ENCODE measurements at places on chromosomes 3 and 15.

- no peak for DNase-seq
- H3K36me3 ChIP-seq = no peaks in the 10 kb centered on the region
- no peak overlapping the region for H3K4me3 ChIP-seq
- no peaks in the 10 kb centered on the region for H3K4me1 ChIP-seq
Observed at GRCh38 chr3:43854916-43855315, 164.2 kb downstream of the ABHD5 start.

GRCh38 chr15:49627407-49627877, 6.6 kb downstream of the DTWD1 start:
- DNase-seq = no peak
- H3K4me1 ChIP-seq = no peaks in the 10 kb centered on the region
- H3K27me3 ChIP-seq = no peaks in the 10 kb centered on the region
- H3K4me3 ChIP-seq = no peak overlapping the region

GRCh38 chr15:63452552-63453136, 51.7 kb upstream of the USP3 start:
- H3K27me3 ChIP-seq = no peaks in the 10 kb centered on the region
- DNase-seq = no peak

- no peaks in the 10 kb centered on the region for H3K27me3 ChIP-seq
- H3K4me3 ChIP-seq = no peak overlapping the region
- no peak overlapping the region for H3K27ac ChIP-seq
- peaks cover 5% of the 10 kb centered on the region for H3K4me1 ChIP-seq
Observed at GRCh38 chr3:177287231-177287630, 89.9 kb upstream of the TBL1XR1 start.

DNA sequence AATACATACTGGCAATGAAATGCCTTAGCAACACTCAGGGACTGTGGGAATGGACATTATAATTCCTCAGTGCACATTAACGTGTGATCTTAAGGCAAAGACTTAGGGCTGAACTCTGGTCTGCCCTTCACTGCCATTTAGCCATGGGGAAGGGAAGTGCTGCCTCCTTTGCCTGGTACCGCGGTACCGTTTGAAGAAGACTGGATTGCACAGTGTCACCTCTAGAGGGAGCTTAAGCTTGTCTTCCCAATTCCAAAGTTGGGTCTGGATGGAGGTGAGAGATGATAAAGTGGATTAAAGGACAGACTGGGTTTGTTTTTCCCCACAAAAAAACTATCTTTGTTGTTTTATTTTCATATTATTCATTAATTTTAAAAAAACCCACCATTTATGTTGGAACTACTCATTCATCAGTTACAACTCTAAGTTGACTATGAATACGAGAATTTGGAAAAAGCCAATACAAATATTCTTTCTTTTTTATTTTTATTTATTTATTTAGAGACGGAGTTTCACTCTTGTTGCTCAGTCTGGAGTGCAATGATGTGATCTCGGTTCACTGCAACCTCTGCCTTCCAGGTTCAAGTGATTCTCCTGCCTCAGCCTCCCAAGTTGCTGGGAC, 60.0 kb upstream of the SYN2 start:
- no peak for DNase-seq
- H3K36me3 ChIP-seq = no peaks in the 10 kb centered on the region
- no peak overlapping the region for H3K4me3 ChIP-seq
- H3K27me3 ChIP-seq = no peaks in the 10 kb centered on the region
- H3K4me1 ChIP-seq = no peaks in the 10 kb centered on the region

GRCh38 chr15:64961013-64961412, 28.7 kb downstream of the SPG21 start:
- no peak overlapping the region for H3K27ac ChIP-seq
- no peaks in the 10 kb centered on the region for H3K27me3 ChIP-seq
- H3K4me3 ChIP-seq = no peak overlapping the region
- H3K36me3 ChIP-seq = peaks cover 13% of the 10 kb centered on the region

DNA sequence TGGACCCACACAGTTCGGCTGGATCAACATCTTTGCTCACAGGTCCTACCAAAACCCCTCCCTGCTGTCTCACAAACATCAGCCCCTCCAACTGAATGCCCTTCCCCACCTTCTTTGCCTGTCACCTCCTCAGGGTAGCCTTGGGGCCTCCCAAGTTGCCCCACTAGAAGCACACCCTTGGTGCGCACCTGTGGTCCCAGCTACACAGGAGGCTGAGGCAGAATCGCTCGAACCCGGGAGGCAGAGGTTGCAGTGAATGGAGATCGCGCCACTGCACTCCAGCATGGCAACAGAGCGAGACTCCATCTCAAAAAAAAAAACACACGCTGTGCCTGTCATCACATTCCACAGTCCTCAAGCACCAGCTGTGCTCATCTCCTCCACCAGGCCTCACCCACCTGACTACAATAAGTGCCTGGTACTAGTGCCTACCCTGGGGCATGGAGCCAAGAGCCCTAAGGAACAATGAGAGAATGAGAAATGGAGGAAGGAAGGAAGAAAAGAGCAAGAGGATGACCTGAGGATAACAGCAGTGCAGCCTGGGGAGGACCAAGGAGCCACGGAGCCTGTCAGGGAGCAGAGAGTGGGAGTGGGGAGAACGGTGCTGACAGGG, 26.0 kb downstream of the RPN1 start:
- H3K4me1 ChIP-seq = no peaks in the 10 kb centered on the region
- DNase-seq = no peak
- no peak overlapping the region for H3K27ac ChIP-seq
- no peaks in the 10 kb centered on the region for H3K27me3 ChIP-seq

GRCh38 chr3:35408882-35409281, 230.4 kb upstream of the ARPP21 start:
- H3K27ac ChIP-seq = no peak overlapping the region
- H3K36me3 ChIP-seq = no peaks in the 10 kb centered on the region
- H3K4me1 ChIP-seq = no peaks in the 10 kb centered on the region
- no peak overlapping the region for H3K4me3 ChIP-seq
- no peaks in the 10 kb centered on the region for H3K27me3 ChIP-seq

DNA sequence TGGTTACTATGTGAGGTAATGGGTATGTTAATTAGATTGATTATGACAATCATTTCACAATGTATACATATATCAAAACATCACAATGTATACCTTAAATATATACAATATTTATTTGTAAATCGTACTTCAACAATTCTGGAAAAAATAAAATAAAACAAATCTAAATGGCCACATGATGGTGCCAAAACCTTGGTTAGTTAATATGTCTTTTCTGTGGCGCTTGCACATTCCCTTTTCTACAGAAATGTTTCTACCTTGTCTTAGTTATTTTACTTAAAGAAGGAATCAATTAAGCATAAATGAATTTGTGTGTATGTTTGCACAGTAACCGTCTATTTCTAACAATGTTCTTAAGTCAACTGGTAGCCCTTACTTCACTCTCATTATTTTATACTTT, 53.4 kb downstream of the OXSM start:
- no peak overlapping the region for H3K4me3 ChIP-seq
- no peak for DNase-seq
- H3K36me3 ChIP-seq = no peaks in the 10 kb centered on the region
- no peaks in the 10 kb centered on the region for H3K4me1 ChIP-seq
- no peak overlapping the region for H3K27ac ChIP-seq
- H3K27me3 ChIP-seq = no peaks in the 10 kb centered on the region

DNA sequence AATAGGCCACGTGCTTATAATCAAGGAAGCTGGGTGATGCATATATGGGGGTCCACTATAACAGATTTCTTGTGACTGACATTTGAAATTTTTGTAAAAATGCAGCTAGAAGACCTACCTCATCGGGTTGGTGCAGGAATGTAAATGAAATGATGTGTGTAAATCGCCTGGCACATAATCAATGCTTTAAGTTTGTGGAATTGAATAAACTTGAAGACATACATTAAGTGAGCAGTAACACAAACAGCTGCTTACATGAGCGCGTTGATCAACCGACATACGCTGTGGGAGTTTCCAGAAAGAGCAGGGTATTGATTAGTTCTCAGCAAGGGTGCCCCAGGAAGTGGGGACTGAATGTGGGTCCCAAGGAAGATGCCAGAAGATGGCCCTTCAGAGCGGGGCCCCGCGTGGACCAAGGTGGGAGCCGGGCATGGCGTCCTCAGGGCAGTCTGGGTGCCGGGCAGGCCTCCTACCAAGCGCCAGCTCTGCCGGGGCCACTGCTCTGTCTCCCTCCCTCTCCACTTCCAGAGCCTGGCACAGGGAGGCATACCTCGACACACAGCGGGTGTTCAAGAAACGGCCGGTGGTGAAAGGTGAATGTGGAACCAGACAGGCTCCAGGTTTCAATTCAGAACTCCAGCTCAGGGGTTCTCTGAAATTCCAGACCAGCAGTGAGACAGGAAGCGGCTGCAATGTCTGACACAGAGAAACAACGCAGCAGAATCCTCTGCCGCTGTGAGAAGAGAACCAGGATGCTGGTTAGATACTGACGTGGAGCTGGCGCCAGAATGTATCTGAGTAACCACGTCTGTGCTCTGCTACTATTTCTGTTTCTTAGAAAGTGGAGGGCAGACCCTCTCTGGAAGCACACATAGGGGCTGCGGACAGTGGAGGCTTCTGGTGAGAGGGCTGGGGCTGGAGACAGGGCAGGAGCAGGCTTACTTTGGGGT, 12.6 kb downstream of the BFSP2 start:
- H3K27ac ChIP-seq = no peak overlapping the region
- no peaks in the 10 kb centered on the region for H3K4me1 ChIP-seq
- H3K27me3 ChIP-seq = peaks cover 4% of the 10 kb centered on the region
- H3K36me3 ChIP-seq = no peaks in the 10 kb centered on the region

- H3K36me3 ChIP-seq = no peaks in the 10 kb centered on the region
- H3K4me1 ChIP-seq = no peaks in the 10 kb centered on the region
- H3K27ac ChIP-seq = no peak overlapping the region
- H3K27me3 ChIP-seq = no peaks in the 10 kb centered on the region
- H3K4me3 ChIP-seq = no peak overlapping the region
Observed at GRCh38 chr15:51658664-51659063, 22.6 kb upstream of the SCG3 start.

DNA sequence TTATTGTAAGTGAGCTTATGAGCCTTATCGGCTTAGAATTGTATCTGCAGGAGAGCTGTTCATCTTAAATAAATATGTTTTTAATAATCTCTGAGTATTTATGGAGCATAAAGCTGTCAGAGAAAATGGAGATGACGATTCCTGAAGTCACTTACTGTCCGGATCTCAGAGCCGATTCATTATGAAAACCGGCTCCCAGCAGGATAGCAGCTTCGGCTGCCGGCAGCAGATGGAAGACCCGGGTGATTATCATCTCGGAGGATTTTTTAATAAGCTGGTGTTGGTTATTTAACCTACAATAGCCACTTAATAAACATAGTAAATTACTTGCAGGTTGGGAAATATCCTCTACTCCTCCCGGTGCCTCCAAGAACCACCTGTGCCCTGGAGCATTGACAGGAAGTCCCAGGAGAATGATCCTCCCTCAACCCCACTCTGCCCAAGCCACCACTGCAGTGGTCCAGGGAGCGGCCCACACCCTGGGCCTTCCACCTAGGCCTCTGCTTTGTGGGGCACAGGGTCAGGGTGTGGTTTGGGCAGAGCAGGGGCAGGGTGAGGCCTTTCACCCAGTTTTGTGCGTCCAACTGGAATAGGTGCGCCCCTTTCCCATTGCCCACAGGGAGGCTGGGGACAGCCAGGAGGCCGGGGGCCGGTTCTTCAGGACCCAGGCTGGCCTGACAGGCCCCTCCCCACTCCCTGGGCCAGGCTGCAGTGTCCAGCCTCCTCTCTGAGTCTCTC, 42.2 kb upstream of the PRR23E start:
- H3K4me3 ChIP-seq = no peak overlapping the region
- no peaks in the 10 kb centered on the region for H3K27me3 ChIP-seq

DNA sequence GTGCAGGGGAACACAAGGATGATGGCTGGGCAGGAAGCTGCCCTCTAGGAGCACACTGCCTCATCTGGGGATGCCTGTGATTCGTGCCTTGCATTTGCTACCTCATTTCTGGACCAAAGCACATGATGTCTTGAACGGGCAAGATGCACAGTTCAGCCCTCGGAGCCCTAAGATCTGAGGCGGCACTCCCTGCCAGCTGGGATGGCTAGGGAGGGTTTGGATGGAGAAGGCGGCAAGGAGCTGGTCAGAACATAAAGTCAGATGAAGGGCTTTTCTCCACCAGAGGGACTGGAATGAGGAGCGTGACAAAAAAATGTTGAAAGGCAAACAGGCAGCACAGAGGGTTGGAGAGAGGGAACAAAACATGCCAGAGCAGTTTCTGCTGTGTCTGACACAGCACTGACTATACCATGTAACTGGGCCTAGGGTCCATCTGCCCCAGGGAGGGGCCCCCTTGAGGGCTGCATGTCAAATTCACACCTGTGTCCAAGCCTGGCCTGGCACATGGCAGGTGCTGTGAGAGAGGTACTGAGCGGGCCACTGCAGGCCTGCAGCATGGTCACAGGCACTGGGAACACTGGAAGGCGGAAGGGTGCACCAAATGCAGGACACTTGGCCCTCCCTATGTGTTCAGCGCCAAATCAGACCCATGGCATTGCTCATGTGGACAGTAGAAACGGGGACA, 21.7 kb downstream of the TMEM43 start:
- no peak overlapping the region for H3K4me3 ChIP-seq
- no peaks in the 10 kb centered on the region for H3K27me3 ChIP-seq
- peak overlapping the region; percentile 95 for H3K27ac ChIP-seq
- H3K4me1 ChIP-seq = peaks cover 21% of the 10 kb centered on the region

DNA sequence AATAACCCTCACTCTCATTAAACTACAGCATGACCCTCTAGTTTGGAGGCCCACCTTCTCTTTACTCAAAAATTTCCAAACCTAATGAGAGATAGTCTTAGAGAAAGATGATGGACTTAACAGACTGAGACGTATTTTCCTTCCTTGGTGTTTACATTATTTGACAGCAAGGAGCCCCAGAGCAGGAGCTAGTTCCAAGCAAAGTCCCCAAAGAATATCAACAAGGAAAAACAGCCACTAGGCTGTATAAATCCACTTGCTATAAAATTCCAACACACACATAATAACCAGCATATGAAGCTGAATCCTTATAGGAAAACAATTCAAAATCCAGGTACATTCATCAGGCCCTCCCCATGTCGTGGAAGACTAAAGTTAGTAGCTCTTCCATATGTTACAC, 660.0 kb downstream of the FHIT start:
- DNase-seq = no peak
- H3K27ac ChIP-seq = no peak overlapping the region
- H3K4me3 ChIP-seq = no peak overlapping the region
- no peaks in the 10 kb centered on the region for H3K36me3 ChIP-seq
- H3K27me3 ChIP-seq = no peaks in the 10 kb centered on the region
- H3K4me1 ChIP-seq = peaks cover 3% of the 10 kb centered on the region

DNA sequence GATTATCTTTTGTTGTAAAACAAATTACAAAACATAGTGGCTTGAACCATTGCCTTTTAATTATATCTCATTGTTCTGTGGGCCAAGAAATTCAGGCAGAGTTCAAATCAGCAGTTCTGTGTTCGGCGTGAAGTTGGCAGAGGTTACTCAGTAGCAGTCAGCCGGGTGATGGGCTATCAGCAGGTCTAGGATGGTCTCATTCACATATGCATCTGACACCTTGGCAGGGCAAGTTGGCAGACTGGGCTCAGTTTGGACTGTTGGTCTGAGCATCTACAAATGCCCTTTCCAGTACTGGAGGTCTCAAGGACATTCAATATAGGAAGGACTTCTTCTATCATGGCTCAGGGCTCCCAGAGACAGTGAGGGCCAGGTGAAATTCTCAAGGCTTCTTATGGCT, 51.2 kb upstream of the ITGA11 start:
- H3K4me1 ChIP-seq = no peaks in the 10 kb centered on the region
- H3K27me3 ChIP-seq = peaks cover 2% of the 10 kb centered on the region
- H3K4me3 ChIP-seq = no peak overlapping the region
- no peak for DNase-seq
- H3K36me3 ChIP-seq = no peaks in the 10 kb centered on the region

GRCh38 chr3:185936273-185936629, 1.6 kb downstream of the TRA2B start:
- no peak for DNase-seq
- peaks cover 44% of the 10 kb centered on the region for H3K4me1 ChIP-seq
- peak overlapping the region; percentile 99 for H3K27ac ChIP-seq
- no peaks in the 10 kb centered on the region for H3K36me3 ChIP-seq
- H3K27me3 ChIP-seq = no peaks in the 10 kb centered on the region

GRCh38 chr3:22960105-22960984, 242.8 kb upstream of the UBE2E2 start:
- peak; percentile 28 for DNase-seq
- no peaks in the 10 kb centered on the region for H3K4me1 ChIP-seq
